Suppressor macrophage treated with lipopolysaccharide for 1 hour (primary cell): ENCODE measurements at places on chromosomes 3 and 15.
A peak's percentile ranks its signal among the peaks of the same experiment; 100 is the strongest.

GRCh38 chr3:71360180-71360579 lies 223.3 kb downstream of the FOXP1 start:
- DNase-seq, result no peak

DNA sequence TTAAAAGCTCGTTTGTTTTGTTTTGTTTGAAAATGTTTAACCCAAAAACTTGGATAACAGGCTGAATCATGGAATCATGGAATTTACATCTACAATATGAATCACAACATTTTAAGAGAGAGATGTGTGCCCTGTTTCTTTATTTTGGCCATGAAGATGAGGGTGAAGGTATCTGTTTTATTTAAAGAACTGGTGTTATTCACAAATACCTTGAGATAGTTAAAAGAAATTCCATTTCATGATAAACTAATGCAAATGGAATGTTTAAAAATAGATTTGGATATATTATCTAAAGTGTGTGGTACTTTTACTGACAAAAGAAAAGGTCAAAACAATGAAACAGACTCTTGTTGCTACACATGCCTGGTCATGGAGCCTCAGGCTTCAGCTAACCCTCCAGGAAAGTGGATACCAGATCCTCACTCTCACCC lies 486.0 kb upstream of the CFAP20DC start:
- DNase-seq, result no peak

DNA sequence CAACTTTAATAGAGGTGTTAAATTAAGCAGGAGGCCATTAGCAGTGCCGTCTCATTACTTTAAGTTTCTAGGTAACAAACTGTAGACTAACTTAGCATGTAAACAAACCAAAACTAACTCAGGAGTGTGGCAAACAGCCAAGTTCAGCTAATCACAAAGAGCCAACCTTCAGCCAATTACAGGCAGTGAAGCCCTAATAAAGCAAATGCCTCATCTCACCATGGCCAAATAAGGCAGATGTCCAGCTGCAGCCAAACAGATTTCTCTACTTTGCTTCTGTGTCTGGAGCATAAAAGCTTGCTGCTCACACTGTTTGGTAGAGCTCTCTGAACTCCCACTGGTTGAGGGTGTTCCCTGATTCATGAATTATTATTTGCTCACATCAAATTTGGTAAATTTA lies 835.4 kb upstream of the GBE1 start:
- no peak for DNase-seq

- no peak for DNase-seq
Measured at GRCh38 chr3:171412054-171412453, 48.2 kb downstream of the TNIK start.

- peak; percentile 17 for DNase-seq
Measured at GRCh38 chr15:77547801-77548588, 84.7 kb downstream of the LINGO1 start.

DNA sequence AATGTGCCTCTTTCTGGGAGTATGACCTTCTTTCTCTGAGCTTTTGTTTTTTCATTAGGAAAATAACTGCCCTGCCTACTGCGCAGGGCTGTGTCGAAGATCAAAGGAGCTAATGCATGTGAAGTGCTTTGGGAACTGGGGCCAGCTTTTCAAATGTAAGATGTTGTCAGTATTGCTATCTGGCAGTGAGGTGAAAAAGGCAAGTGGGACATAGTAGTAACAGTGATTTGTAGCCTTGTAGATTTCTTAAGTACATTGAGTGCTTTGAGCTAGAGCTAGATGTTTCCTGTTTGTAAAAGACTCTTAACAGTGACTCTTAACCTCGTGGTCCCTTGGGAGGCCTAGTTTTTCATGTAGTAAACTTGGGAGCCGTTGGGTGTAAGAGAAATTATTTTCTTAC lies 126.5 kb downstream of the ECT2 start:
- no peak for DNase-seq

GRCh38 chr15:42704492-42704926 lies 32.4 kb downstream of the CDAN1 start:
- peak; percentile 82 for DNase-seq

- DNase-seq, result no peak
Measured at GRCh38 chr3:40302784-40303183, 6.7 kb upstream of the EIF1B start.

GRCh38 chr15:88465633-88466224 lies 1.5 kb downstream of the MRPL46 start:
- peak; percentile 88 for DNase-seq

- peak; percentile 20 for DNase-seq
Measured at GRCh38 chr3:147514366-147515160, 105.4 kb downstream of the ZIC1 start.

- DNase-seq, result no peak
Measured at GRCh38 chr15:69465253-69465652, 12.6 kb downstream of the RPLP1 start.

- DNase-seq, result no peak
Measured at GRCh38 chr3:10707400-10708215, 108.4 kb upstream of the SLC6A11 start.

DNA sequence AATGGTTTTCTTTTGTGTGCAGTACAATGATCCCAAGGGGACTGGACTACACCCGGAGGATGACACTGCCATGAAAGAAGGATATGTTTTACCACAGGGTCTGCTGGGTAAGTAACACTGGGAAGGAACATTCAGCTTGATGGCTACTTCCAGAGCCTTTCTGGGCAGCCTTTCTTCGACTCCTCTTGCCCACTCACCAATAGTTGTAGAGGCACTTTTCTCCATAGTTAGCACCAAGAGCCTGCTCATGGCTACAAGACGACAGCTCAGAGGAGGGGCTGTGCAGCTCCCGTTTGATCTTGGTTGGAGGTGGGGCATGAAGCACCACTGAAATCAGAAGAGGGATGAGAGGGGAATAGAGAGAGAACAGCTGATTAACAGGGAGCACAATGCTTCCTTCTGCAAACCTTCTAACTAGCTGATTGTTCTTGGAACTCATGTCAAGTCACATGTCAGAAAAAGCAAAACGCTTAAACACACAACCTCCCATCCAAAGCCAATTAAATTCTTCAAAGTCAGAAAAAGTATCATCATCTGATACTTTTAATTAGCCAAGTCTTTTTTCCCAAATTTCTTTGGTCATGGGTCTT lies 27.9 kb downstream of the ETV5 start:
- no peak for DNase-seq

GRCh38 chr3:48845170-48845569 lies 2.5 kb downstream of the PRKAR2A start:
- peak; percentile 28 for DNase-seq

DNA sequence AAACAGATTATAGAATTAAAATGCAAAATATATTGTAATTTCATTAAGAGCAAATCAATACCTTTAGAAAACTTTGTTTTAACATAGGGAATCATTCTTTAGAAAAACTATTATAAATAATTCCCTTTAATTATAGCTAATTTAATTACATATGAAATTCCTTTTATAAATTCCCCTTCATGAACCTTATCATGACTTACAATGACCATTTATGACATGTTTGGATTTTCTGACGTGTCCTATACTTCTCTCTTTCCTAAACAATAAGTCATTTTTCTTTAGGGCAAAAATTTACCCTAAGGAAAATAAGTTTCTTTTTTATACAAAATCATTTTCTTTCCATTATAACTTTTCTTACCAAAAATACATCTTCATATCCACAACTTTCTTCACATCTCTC lies 37.8 kb downstream of the PRR20G start:
- DNase-seq, result no peak

DNA sequence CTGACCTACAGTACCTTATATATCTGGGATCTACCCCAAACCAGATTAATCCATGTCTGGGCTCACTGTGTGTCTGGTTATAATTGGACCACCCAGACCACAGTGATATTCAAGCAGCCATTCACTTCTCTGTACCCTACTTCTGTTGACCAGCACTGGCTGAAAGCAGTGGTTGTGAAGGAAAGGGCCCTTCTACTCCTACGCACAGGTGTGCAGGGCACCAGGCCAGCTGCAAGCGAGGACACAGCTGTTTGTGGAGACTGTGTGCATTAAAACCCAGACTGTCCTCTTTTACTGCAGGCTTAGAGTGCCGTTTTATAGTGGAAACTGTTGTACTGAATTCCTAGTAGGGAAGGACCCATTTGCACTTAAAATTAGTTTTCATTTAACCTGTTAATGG lies 29.5 kb downstream of the CTDSPL start:
- DNase-seq, result no peak

- no peak for DNase-seq
Measured at GRCh38 chr15:41309226-41309905, 23.0 kb downstream of the OIP5 start.

GRCh38 chr15:71349736-71350526 lies 234.7 kb downstream of the THSD4 start:
- no peak for DNase-seq

- no peak for DNase-seq
Measured at GRCh38 chr3:114154321-114154821, 24.5 kb downstream of the DRD3 start.

- DNase-seq, result peak; percentile 31
Measured at GRCh38 chr3:9779721-9780457, 10.1 kb upstream of the CAMK1 start.

- DNase-seq, result no peak
Measured at GRCh38 chr15:39682366-39682765, 100.3 kb downstream of the FSIP1 start.

DNA sequence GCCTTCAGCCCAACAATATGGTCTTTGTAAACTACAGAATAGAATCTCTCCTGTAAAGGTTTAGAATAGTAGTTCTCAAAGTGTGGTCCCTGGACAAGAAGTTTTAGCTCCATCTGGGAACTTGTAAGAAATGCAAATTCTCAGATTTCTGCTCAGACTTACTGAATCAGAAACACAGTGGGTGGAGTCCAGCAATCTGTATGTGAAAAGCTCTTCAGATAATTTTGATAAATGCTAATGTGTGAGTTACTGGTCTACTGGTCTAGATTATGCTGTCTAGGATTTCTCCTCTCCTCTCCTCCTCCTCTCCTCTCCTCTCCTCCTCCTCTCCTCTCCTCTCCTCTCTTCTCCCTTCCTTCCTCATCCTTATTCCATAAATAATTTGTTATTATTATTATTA lies 57.5 kb downstream of the RBMS3 start:
- DNase-seq, result no peak

DNA sequence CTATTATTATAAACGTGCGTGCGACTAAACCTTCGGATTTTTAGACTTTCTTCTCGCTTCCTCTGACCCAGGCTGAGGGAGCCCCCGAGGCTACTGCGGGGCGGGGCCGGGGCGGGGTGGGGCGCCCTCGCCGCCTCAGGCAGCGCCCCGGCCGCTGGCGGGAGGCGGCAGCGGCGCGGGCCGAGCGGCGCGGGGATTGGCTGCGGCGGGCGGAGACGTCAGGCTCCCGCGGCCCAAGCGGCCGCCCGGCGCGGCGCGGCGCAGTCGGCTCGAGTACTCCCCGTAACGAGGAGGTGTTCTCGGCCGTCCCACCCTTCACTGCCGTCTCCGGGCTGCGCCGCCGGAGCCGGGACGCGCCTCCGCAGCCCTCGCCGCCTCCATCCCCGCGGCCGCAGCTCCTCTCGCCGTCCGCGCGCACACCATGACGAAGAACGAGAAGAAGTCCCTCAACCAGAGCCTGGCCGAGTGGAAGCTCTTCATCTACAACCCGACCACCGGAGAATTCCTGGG lies at the start of gene ATP1B3:
TSS of gene ATP1B3 (plus strand) at position 263 of the 510 bp plus-strand sequence. CDS start at position 422, 159 bp downstream.
- peak; percentile 94 for DNase-seq

DNA sequence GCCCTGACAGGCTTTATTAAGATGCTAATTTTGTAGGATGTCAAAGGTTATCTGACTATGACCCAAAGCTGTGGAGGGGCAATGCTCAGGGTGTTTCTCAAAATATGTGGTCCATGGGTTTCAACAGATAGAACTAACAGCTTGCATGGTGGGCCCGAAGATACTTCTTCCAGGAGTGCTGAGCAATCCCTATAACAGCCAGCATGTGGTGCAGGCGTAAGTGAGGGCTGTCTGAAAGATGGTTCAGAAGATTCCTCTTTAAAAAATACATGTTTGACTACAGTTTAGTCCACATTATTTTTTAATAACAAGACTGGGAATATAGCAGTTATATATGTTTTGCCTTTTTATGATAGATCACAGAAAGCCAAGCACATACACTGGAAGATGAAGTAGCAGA lies 7.6 kb downstream of the SCG3 start:
- DNase-seq, result no peak

DNA sequence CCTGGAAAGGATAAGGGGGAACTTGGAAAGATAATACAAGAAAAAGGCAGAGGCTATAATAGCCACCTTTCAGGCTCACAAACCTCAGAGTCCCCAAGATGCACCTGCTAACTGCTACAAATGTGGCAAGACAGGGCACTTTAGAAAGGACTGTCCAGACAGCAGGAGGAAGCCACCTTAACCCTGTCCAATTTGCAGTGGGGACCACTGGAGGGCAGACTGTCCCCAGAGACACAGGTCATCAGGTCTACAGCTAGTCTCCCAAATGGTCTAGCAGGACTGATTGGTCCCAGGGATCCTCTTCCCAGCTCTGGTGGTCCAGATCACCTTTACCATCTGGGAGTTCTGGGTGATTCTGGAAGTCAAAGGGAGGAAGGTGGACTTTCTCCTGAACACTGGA lies 882.5 kb upstream of the GBE1 start:
- DNase-seq, result no peak

DNA sequence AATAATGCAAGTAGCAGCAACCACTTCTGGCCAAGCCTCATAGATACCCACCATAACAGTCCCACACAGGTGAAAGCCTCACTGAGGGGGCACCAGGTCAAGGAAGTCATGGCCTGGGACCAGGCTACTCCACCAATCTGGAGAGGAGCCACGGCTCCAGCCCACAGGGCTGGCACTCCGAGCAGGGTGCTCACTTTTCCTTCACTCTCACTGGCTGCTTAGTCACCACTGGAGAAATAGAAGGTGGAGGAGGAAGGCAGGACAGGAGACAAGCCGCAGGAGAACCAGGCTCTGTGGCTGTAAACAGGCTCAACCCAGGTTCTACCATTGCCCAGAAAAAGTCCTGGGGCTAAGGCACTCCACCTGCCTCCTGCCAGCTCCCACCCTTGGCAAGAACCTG lies 1.2 kb downstream of the USP19 start:
- DNase-seq, result no peak

DNA sequence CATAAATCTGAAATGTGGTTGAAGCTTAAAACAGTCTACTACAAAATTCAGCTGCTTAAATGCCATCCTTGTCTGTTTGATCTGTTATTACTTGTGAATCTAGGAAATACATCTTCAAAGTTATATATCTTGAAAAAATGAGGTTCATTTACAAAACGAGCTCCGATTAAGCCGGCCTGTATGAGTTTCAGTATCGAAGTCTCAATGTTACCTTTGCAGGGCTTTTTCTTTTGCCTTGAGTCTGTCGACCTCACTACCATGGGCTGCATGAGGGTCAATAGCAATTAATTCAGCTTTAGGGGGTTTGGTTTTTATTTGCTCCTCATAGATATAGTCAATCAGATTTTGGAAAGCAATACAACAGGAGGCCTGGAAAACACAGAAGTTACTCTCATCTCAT lies 23.2 kb downstream of the ERICH6 start:
- DNase-seq, result no peak
